SJCRH30 (cell line): ENCODE measurements at places on chromosomes 1 and 21. TPM values are rescaled to one million over a fixed set of nuclear protein-coding genes. Genes with fewer than 3 reads are reported as not detected.

GRCh38 chr1:28845786-28846543 is 34.0 kb downstream of the OPRD1 start:
- no peaks in the 10 kb centered on the region for H3K27me3 ChIP-seq
- no peak for DNase-seq
- H3K4me1 ChIP-seq = no peaks in the 10 kb centered on the region
- no peak overlapping the region for H3K4me3 ChIP-seq

DNA sequence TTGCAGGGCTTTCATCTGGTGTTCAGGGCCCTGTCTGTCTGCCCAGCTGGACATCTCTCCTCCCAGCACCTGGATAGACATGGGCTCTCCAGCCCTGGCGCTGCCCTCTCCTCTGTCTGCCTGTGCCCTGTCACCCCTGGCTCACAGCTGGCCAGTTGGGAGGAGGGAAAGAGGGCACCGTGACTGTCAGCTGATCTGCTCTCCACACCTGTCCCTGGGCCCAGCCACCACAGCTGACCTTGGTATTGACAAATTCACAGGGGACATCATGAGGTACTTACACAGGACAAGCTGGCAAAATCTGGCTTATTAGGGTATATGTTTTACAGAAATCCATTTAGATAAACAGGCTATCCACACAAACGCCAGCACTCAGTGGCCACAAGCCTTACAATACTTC is 8.3 kb downstream of the TNR start:
- H3K36me3 ChIP-seq = no peaks in the 10 kb centered on the region
- H3K27ac ChIP-seq = no peak overlapping the region
- no peak overlapping the region for H3K4me3 ChIP-seq
- H3K4me1 ChIP-seq = no peaks in the 10 kb centered on the region

GRCh38 chr1:27235827-27236226 is 1.4 kb downstream of the WDTC1 start:
- no peak for DNase-seq
- H3K27me3 ChIP-seq = no peaks in the 10 kb centered on the region
- H3K36me3 ChIP-seq = no peaks in the 10 kb centered on the region
- peaks cover 9% of the 10 kb centered on the region; the same call in 1 of the 2 replicates for H3K4me1 ChIP-seq

- no peaks in the 10 kb centered on the region for H3K36me3 ChIP-seq
- H3K4me3 ChIP-seq = no peak overlapping the region
- H3K27ac ChIP-seq = no peak overlapping the region
- H3K27me3 ChIP-seq = no peaks in the 10 kb centered on the region
- DNase-seq = peak; percentile 27
- H3K4me1 ChIP-seq = no peaks in the 10 kb centered on the region
Observed at GRCh38 chr1:54439550-54440223, 33.5 kb upstream of the SSBP3 start.

Gene DLGAP3
- 0.81 and 0.89 TPM in 2 replicates for total RNA-seq

Gene UTP25
- 13.3 and 14.2 TPM in 2 replicates for total RNA-seq

Gene ABCA4
- total RNA-seq = 0.08 TPM in 2 replicates

Gene CD53
- 0.08 and 0.15 TPM in 2 replicates for total RNA-seq

Gene SORT1
- total RNA-seq = 36.9 and 41.1 TPM in 2 replicates

Gene SIPA1L2
- total RNA-seq = 2.0 and 2.3 TPM in 2 replicates
